Left kidney (tissue), 8 donors: ENCODE measurements at places on chromosomes 7 and 10.

GRCh38 chr10:930625-931325 lies 730 bp downstream of the LARP4B start:
- DNase-seq = peak; percentile 31

DNA sequence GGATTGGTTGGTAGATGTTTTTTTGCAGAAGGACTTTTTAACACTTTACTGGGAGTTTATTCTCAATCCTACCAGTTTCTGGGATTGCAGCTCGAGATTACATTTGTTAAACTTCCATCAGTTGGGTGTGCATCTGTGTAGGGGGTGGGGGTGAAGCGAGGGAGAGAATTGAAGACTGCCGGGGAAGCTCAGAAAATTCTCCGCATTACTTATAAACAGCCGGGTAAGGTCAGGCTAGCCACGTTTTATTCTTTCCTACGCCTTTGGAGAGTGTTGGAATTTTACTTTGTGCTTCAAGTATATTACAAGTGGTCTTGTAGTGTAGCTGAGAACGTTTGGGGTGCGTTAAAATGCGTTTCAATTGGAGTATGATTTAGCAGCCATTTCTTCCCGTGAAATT lies 1.1 kb downstream of the PALS2 start:
- peak; percentile 7 for DNase-seq

GRCh38 chr7:75650681-75651080 lies 88.1 kb downstream of the HIP1 start:
- no peak for DNase-seq

DNA sequence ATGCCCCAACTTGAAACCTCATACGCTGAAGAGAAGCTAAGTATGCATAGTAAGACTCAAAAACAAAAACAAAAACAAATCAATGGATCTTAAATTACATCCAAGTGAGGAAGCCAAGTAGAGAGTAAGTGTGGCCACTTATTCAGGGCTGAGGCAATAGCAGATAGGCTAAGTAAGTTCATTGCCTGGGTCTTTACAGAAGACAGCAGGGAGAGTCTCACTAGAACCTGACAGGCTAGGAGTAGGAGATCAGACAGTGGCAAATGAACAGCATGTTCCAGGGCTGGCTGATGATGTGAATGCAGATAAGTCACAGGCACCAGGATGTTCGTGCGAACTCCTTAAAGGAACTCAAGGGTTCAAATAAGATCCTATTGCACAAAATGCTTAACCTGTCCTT lies 568.6 kb downstream of the KCNMA1 start:
- no peak for DNase-seq

DNA sequence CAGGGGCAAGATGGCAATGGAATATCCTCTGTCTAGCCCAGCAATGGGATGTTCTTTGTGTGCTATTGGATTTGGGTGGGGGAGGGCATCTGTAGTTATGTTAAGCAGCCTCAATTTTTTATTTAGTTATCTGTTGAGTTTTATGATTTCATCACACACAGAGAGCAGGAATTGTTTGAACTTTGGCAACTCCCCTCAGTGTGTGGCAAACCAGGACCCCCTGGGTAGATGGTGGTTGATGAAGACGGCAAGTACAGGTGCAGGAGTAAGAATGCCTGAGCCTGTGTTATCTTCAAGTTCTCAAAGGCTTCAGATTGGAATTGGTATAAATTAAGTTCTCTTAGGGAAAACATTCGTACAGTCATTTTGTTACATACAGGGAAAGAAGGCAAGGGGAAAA lies 142.4 kb upstream of the SAMD8 start:
- DNase-seq = no peak

GRCh38 chr10:68385740-68386139 lies 21.3 kb downstream of the RUFY2 start:
- no peak for DNase-seq

GRCh38 chr10:33026422-33026821 lies 68.4 kb upstream of the ITGB1 start:
- DNase-seq = no peak

GRCh38 chr10:36531621-36532020 lies 593.8 kb upstream of the ANKRD30A start:
- no peak for DNase-seq

- no peak for DNase-seq
Measured at GRCh38 chr7:17044861-17045260, 163.1 kb upstream of the AGR3 start.

DNA sequence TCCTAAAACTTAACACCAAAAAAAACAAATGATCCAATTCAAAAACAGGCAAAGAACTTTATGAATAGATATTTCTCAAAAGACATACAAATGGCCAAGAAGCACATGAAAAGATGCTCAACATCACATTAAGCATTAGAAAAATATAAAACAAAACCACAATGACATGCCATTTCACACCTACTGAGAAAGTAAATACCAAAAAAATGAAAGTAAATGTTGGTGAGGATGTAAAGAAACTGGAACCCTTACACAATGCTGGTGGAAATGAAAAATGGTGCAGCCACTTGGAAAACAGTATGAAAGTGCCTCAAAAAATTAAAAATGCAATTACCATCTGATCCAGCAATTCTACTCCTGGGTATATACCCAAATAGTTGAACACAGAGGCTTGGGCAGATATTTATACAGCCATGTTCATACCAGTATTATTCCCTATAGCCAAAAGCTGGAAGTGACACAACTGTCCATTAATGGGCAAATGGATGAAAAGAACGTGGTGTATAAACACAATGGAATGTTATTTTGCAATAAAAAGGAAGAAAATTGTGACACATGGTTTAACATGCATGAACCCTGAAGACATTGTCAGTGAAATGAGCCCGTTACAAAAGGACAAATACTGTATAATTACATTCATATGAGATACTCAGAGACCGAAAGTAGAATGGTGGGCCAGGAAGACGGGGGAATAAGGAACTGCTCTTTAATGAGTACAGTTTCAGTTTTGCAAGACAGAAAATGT lies 89.0 kb downstream of the JMJD1C start:
- DNase-seq = no peak

DNA sequence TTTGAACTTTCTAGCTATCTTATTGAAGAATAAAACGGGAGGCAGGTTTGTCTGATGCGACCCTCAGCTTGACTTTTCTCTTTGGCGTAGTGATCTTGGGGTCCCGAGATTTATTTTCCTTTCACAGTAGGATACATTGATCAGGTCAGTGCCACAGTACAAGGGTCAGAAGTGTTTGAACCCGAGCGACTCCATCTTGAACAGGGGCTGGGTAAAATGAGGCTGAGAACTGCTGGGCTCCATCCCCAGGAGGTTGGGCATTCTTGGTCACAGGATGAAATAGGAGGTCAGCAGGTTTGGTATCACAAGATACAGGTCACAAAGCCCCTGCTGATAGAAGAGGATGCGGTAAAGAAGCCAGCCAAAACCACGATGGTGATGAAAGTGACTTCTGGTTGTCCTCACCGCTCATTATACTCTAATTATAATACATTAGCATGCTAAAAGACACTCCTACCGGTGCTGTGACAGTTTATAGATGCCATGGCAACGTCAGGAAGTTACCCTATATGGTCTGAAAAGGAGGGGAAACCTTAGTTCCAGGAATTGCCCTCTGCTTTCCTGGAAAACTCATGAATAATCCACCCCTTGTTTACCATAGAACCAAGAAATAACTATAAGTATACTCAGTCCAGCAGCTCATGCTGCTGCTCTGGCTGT lies 3.0 kb upstream of the TECPR1 start:
- no peak for DNase-seq

GRCh38 chr10:71089162-71089561 lies 123.2 kb upstream of the UNC5B start:
- DNase-seq = no peak

GRCh38 chr7:13107291-13107690 lies 419.9 kb downstream of the ARL4A start:
- DNase-seq = no peak

DNA sequence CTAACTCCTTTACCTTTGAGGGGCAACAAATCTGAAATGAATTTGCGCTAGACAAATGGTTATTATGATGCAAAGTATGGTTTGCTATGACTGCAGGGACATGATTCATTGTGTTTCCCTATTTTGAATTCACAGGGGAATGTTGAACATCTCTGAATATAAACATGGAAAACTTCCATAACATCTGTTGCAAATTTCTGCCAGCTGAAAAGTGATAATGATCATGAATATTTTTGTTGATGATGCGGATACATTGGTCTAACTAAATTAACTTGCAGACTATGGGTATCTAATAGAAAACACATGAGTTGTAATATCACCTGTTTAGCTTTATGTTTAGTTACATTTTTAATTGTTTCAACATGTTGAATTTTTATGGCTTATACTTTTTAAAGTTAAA lies 1325.5 kb downstream of the REEP3 start:
- DNase-seq = no peak

DNA sequence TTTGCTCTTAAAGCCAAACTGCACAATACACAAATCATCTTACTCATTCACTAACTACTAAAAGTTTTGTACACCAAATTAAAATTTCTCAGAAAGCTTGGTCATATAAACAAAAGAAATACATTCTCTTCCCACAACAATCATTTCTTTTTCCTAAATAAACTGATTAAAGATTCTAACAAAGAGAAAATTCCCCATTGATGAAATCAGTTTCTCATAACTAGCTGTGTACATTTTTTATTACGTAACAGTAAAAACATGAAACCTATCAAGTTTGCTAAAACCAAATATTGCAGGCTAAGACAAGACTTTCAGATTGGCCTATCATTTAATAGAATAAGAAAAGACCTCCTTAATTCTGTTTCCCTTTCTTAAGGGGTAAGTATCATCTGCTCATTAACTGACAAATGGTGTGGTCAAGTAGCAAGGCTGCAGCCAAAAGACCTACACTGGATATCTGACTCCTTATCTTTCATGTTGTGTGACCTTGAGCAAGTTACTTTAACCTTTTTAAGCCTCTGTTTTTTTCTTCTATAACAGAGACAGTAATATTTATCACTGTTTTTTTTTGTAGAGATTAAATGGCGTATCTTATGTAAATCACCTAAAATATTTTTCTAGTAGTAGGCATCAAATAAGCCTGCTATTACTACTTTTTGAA lies 22.4 kb downstream of the NAMPT start:
- DNase-seq = no peak

DNA sequence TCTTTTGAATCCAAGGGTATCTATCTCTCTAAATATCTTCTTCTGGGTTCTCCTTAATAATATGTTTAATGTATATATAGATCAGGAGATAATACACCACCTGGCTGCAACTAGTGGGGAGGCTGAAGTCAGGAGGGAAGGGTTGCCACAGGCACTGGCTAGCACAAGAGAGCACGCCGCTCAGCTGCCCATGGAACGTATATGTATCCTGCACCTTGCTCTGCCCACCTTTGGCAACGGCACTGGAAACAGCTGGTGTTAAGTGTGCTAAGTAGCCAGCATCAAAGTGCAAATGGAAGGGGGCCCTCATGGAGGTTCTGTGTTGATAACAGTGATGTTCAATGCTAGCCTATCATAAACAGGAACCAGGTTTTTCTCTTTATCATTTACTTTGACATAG lies 49.8 kb upstream of the FAM133B start:
- DNase-seq = no peak

GRCh38 chr10:83919187-83919586 lies 220.1 kb upstream of the GHITM start:
- DNase-seq = no peak

DNA sequence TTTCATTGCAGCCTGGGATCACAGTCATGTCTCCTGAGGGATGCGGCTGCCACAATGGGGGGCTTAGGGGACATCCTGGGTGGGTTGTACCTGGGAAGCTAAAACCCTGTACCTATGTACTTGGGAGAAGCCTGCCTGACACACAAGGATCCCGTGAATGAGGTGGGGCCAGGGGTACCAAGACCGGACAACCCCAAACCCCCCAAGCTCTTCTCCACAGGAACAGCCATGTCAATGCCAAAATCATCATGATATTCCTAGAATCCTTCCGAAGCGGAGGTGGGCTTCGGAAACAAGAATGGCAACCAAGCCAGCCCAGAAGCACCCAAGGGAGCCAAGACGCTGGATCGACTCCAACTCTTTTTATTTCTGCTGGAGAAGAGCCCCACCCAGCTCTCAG lies 260.3 kb upstream of the TCERG1L start:
- DNase-seq = no peak

GRCh38 chr10:290026-290725 lies 154.9 kb downstream of the ZMYND11 start:
- DNase-seq = no peak

DNA sequence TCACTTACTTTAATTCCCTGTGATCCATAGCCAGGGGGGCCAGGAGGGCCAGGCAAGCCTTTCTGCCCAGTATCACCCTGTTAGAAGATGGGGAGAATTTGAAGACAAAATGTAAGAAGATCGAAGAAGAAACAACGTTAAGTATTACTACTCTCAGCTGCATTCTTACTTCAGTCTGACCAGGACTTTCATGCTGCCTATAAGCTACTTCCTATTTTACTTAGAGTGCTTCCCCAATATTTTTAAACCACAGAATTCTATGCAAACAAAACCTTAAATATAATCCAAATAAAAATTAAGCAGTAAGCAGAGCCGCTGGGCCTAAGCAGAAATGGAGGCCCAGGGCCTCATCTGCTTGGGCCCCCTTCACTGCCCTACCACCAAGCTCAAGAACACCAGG lies 117.8 kb downstream of the COL28A1 start:
- DNase-seq = no peak

GRCh38 chr10:125779403-125780327 lies 4.0 kb upstream of the MMP21 start:
- DNase-seq = no peak

- DNase-seq = no peak
Measured at GRCh38 chr7:151226560-151226874, 488 bp downstream of the ABCF2 start.

- peak; percentile 61 for DNase-seq
Measured at GRCh38 chr7:27096768-27097514, 1.1 kb upstream of the HOXA1 start.

DNA sequence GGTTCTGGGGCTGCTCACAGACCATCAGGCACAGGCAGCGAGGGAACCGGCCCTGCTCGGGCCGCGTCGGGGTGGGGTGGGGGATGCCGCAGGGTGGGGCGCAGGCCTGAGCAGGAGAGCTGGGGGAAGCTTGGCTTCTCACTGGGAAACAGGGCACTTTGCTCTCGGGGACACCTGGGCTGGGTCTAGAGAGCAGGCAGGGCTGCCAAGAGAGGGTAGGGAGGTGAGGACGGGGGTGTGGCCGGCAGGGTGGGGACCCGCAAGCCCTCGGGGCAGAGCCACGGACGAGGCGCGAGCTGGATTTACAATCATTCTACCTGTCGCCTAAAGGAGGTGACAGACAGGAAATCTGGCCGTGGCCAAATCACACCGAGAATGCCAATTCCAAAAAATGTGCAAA lies 11.1 kb downstream of the INTS1 start:
- no peak for DNase-seq

GRCh38 chr7:1858435-1859265 lies 188.6 kb downstream of the ELFN1 start:
- DNase-seq = no peak

DNA sequence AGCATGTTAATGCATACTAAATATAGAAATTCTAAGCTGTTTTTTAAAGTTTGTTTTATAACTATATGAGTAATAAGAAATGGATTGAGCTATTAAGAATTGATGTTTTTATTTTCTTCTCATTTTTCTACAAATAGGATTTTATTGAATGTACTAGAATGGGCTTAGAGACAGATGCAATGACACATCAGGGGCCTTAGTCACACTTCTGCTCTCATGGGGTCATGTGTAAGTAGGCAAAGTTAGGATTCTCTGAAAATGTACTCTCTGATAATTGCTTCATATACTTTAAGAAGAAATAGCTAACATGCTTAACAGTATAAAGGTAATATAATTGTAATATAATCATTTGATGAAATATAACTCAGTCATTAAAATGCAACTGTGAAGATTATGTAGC lies 154.6 kb downstream of the ZNF438 start:
- no peak for DNase-seq
